ENCODE measurements at places on chromosomes 12 and 14. TPM values are rescaled to one million over a fixed set of nuclear protein-coding genes. Genes with fewer than 3 reads are reported as not detected.

GRCh38 chr12:6301721-6302120 lies 8.8 kb upstream of the PLEKHG6 start:
- DNase-seq = no peak
- H3K4me3 ChIP-seq = no peak overlapping the region
- H3K27me3 ChIP-seq = peaks cover 28% of the 10 kb centered on the region
- no peaks in the 10 kb centered on the region for H3K4me1 ChIP-seq

DNA sequence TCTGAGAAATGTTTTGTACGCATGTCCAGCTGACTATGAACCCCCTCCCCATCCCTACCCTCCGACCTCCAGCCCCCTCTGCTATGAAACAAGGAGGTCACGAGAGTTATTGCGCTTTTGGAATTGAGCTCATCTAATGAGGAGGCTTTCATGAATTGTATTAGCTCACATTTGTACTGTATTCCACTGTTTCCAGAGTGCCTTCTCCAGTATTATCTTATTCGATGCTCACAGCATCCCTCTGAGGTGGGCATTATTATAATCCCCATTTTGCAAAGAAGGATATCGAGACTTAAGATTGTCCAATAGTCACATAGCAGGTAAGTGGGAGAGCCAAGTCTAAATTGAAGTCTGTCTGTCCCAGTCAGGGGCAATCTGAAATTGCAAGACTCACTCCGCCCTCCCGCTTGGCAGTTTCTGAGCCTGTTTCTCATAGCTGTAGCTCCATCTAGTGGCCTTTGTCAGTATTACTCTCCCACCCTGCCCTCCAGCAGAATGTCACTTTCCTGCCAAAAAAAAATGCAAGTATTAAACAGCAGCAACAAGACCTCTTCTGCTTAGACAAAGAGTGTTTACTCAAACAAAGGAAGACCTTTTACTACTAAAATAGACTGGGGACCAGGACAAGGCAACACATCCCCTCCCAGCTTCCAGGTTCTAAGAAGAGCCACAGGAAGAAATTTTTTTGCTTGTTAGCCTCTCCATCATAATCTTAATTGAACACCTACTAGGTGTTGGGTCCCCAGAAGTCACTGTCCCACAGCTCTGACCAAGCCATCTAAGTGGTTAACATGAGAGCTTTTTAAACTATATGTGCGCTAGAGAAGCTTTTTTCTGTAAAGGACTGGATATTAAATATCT lies 48.6 kb upstream of the TMEM233 start:
- no peaks in the 10 kb centered on the region for H3K4me1 ChIP-seq
- no peak overlapping the region for H3K27ac ChIP-seq
- DNase-seq = peak; percentile 86
- H3K4me3 ChIP-seq = no peak overlapping the region

GRCh38 chr12:52323001-52323400 lies 1.8 kb upstream of the KRT83 start:
- H3K36me3 ChIP-seq = no peaks in the 10 kb centered on the region
- no peak overlapping the region for H3K4me3 ChIP-seq
- H3K4me1 ChIP-seq = peaks cover 11% of the 10 kb centered on the region
- DNase-seq = no peak
- no peak overlapping the region for H3K27ac ChIP-seq
- H3K27me3 ChIP-seq = peaks cover 34% of the 10 kb centered on the region

GRCh38 chr12:69886109-69886508 lies 61.1 kb downstream of the MYRFL start:
- no peak overlapping the region for H3K4me3 ChIP-seq
- no peak overlapping the region for H3K27ac ChIP-seq
- no peaks in the 10 kb centered on the region for H3K36me3 ChIP-seq
- peaks cover 6% of the 10 kb centered on the region for H3K27me3 ChIP-seq
- DNase-seq = no peak

DNA sequence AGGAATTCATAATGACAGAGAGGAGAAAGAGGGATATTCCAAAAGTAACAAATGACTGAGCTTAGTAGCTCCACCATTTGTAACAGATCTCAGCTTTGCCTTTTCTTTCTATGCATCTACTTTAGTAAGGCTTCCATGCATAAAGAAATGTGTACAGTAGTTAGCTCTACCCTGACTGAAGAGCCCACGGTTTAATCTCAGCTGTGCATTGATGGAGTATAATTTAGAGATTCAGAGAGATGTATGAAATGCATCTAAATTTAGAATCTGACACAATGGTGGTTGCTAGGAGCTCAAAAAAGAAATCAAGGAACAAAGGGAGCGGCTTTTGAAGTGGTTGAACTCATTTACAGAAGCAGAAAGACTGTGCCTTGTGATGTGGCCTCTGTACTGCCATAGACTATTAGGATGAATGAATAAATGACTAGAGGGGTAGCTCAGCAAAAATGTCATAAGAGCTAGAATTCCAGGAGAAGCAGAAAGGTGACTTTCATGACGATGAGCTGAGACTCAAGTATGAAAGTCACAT lies 838.6 kb downstream of the RPS29 start:
- H3K36me3 ChIP-seq = no peaks in the 10 kb centered on the region
- DNase-seq = no peak
- no peaks in the 10 kb centered on the region for H3K4me1 ChIP-seq
- H3K4me3 ChIP-seq = no peak overlapping the region
- H3K27ac ChIP-seq = no peak overlapping the region
- H3K27me3 ChIP-seq = no peaks in the 10 kb centered on the region

TOMM20L gene
- not detected for total RNA-seq

DNA sequence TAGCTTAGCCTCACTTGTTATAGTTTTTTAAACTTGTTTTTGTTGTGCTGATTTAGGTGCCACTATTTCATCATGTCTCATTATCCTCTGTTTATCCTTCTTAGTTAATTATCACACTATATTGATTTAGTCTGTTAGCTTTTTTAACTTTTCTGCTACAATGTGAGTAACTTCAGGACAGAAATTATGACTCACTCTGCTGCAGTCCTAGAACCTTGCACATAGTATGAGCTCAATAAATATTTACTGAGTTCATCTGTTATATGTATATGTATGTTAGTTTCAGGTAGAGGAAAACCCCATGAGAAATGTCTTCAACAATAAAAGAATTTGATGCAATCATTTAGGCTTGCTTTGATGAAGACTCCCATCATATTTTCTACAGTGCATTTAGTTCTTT lies 224.3 kb upstream of the NAV3 start:
- no peak for DNase-seq
- no peak overlapping the region for H3K4me3 ChIP-seq
- no peaks in the 10 kb centered on the region for H3K4me1 ChIP-seq
- no peaks in the 10 kb centered on the region for H3K36me3 ChIP-seq
- H3K27ac ChIP-seq = no peak overlapping the region
- H3K27me3 ChIP-seq = no peaks in the 10 kb centered on the region

TGFB3 gene
- 2.4 TPM for total RNA-seq

GRCh38 chr12:128818065-128819022 lies 5.4 kb downstream of the SLC15A4 start:
- no peak for DNase-seq
- peak overlapping the region; percentile 45 for H3K27ac ChIP-seq
- H3K4me3 ChIP-seq = peak overlapping the region; percentile 24
- H3K27me3 ChIP-seq = no peaks in the 10 kb centered on the region

DNA sequence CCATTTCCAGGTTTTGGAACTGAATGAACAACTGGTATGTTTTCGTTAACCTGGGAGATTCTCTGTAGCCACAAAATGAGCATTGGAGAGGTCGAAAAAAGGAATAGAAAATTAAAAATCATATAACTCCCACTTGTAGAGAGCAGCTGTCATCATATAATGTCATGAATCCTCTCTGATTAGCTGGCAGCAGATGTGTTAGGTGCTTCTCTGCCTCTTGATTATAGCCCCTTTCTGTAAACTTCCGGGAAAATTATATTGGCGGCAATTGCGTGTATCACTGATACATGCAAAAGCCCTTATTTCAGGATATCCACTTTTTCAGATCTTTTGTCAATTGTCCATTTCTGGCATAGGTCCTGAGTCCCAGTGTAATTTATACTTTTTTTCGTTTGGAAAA lies 31.7 kb downstream of the FGD4 start:
- H3K4me1 ChIP-seq = no peaks in the 10 kb centered on the region
- H3K27ac ChIP-seq = no peak overlapping the region
- DNase-seq = no peak
- H3K4me3 ChIP-seq = no peak overlapping the region

CLEC1A gene
- total RNA-seq = not detected

DNA sequence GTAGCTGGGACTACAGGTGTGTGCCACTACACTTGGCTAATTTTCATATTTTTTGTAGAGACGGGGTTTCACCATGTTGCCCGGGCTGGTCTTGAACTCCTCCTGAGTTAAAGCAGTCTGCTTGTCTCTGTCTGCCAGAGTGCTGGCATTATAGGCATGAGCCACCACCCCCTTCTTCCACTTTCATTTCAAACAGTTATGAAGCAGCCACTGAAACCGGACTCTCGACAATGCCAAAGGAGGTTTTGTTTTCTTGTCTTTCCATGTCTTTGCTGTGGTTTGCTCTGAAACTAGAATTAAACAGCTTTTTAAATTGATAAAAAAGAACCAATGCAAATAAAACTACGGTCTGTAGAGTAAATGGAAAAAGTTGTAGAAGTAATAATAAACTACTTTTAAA lies 30.4 kb downstream of the RAP1B start:
- H3K4me1 ChIP-seq = peaks cover 48% of the 10 kb centered on the region
- no peaks in the 10 kb centered on the region for H3K27me3 ChIP-seq
- peak; percentile 86 for DNase-seq
- peaks cover 21% of the 10 kb centered on the region for H3K36me3 ChIP-seq
- peak overlapping the region; percentile 64 for H3K4me3 ChIP-seq

DNA sequence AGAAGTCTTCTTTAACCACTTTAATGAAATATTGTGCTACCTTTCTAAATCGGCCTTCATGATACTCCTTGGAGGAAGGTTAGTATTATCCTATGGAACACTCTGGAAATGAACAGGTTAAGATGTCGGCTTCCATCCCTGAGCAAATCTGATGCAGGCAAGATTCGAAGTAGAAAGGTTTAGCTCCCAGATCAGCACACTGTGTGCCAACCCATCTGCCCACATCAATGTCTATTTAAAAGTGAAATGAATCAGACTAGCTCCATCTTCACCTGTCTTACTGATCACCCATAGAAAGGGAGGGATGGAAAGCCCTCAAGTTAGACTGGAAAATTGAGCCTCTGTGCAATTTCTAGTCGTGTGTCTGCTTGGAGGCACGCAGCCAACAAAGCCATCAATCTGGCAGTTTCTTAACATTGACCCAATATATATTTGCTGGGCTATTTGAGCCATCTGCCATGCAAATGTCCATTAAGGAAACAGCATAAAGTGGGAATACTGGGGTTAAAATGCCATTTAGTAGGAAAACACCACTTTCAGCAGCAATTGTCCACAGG lies 506.1 kb downstream of the RMST start:
- no peak overlapping the region for H3K4me3 ChIP-seq
- no peaks in the 10 kb centered on the region for H3K4me1 ChIP-seq
- DNase-seq = no peak

PRICKLE1 gene
- 0.28 TPM for total RNA-seq

DNA sequence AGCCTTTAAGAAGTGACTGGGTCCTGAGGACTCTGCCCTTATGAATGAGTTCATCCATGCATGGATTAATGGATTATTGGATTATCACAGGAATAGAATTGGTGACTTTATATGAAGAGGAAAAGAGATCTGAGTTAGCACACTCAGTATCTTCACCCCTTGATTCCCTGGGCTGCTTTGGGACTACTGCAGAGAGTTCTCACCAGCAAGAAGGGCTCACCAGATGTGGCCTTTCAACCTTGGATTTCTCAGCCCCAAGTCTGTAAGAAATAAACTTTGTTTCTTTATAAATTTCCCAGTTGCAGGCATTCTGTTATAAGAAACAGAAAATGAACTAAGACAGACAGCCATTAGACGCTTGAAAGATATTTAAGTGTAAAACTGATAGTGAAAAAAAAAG lies 509.2 kb downstream of the FLRT2 start:
- no peak overlapping the region for H3K4me3 ChIP-seq
- no peaks in the 10 kb centered on the region for H3K36me3 ChIP-seq
- no peaks in the 10 kb centered on the region for H3K27me3 ChIP-seq
- H3K27ac ChIP-seq = no peak overlapping the region
- no peak for DNase-seq

- no peaks in the 10 kb centered on the region for H3K36me3 ChIP-seq
- H3K27ac ChIP-seq = no peak overlapping the region
- DNase-seq = no peak
- H3K4me1 ChIP-seq = no peaks in the 10 kb centered on the region
- no peaks in the 10 kb centered on the region for H3K27me3 ChIP-seq
- no peak overlapping the region for H3K4me3 ChIP-seq
These were observed 325.9 kb upstream of the LRFN5 start for GRCh38 chr14:41280745-41281144.

DLGAP5 gene
- 28.7 TPM for total RNA-seq

PAPLN gene
- total RNA-seq = 0.54 TPM

DNA sequence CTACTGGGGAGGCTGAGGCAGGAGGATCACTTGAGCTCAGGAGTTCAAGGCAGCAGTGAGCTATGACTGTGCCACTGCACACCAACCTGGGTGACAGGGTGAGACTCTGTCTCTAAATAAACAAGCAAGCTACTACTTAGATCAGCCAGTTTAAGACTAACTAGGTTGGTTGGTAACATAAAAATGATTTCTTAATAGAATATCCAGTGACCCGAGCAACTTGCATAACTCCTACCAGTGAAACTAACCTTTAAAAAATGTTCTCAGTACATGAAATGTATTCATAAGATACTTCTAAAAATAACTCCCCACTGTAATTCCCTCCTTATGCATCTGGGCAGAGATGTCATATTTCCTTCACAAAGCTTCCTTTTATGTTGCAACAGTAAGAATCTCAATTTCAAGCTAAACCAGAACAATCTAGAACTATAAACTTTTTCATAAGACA lies 15.9 kb downstream of the TAOK3 start:
- H3K4me1 ChIP-seq = peaks cover 38% of the 10 kb centered on the region
- peaks cover 21% of the 10 kb centered on the region for H3K36me3 ChIP-seq
- H3K4me3 ChIP-seq = peak overlapping the region; percentile 95
- no peaks in the 10 kb centered on the region for H3K27me3 ChIP-seq

- H3K4me1 ChIP-seq = no peaks in the 10 kb centered on the region
- no peak overlapping the region for H3K27ac ChIP-seq
- DNase-seq = no peak
- no peak overlapping the region for H3K4me3 ChIP-seq
- no peaks in the 10 kb centered on the region for H3K36me3 ChIP-seq
These were observed 55.0 kb downstream of the TMEM30B start for GRCh38 chr14:61226015-61226654.

CLEC9A gene
- not detected for total RNA-seq

SPIC gene
- total RNA-seq = not detected

DNA sequence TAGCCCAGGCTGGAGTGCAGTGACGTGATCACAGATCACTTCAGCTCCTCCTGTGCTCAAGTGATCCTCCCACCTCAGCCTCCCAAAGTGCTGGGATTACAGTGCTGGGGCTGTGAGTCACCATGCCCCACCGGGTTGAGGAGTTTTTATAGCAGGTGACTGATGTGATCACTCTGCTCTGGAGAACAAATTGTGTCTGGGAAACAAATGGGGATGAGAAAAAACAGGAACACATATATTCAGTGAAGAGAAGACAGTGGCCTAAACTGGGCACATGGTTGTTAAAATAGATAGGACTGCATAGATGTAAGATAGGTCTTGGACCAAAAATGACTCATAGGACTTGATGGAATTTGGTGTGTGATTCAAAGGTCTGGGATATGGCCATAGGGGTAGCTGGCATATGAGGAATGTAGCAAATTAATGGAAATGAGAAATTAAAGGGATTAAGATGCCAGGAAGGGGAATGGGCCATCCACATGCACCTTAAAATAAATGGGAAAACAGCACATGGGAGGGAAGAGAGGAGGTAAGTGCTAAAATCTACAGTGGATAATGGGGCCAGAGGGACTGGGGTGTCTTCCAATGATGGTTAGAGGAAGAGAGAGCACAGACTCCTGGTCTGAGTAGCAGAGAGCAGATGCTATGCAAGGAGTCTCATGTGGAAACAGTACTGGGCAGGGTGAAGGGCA lies 11.2 kb downstream of the BCAT1 start:
- no peak for DNase-seq
- no peaks in the 10 kb centered on the region for H3K27me3 ChIP-seq
- H3K4me3 ChIP-seq = no peak overlapping the region
- peaks cover 5% of the 10 kb centered on the region for H3K36me3 ChIP-seq
